ENCODE measurements at places on chromosomes 2 and 18. TPM values are rescaled to one million over a fixed set of nuclear protein-coding genes. Genes with fewer than 3 reads are reported as not detected.

The SLC4A3 gene
- 11.2 TPM for total RNA-seq

GRCh38 chr18:51070545-51070944, 40.5 kb downstream of the SMAD4 start:
- peak; percentile 89 for DNase-seq

The SERPINB5 gene
- not detected for total RNA-seq

The APOB gene
- total RNA-seq: 0.07 TPM

The XRCC5 gene
- 249 TPM for total RNA-seq

GRCh38 chr2:191149391-191149790, 1.4 kb downstream of the STAT4 start:
- no peak for DNase-seq

- DNase-seq: peak; percentile 48
These were observed 331.0 kb downstream of the METTL4 start for GRCh38 chr18:2240311-2240705.

DNA sequence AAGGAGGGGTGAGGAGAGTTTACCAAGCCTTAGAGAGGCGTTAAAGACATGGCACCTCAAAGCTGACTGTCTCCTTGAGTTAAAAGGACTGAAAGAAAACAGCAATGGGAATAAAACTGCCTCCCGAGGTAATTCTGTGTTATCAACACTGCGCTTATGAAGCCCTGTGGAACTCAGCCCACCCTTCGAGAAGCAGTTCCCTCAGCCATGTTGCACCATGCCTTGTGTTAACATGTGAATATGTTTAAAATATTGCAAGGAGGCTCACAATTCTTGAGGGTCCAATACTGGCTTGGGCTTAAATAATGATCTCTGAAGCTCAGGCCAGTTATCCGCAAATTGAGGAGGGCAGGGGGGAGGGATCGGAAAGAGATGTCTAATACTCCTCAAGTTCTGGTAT, 14.7 kb downstream of the KLF7 start:
- no peak for DNase-seq

- peak; percentile 69 for DNase-seq
These were observed 117.7 kb downstream of the RBMS1 start for GRCh38 chr2:160375802-160376469.

The SCYGR8 gene
- total RNA-seq: not detected

The UGT1A3 gene
- not detected for total RNA-seq

- no peak for DNase-seq
These were observed 254.6 kb downstream of the RND3 start for GRCh38 chr2:150232871-150233270.

DNA sequence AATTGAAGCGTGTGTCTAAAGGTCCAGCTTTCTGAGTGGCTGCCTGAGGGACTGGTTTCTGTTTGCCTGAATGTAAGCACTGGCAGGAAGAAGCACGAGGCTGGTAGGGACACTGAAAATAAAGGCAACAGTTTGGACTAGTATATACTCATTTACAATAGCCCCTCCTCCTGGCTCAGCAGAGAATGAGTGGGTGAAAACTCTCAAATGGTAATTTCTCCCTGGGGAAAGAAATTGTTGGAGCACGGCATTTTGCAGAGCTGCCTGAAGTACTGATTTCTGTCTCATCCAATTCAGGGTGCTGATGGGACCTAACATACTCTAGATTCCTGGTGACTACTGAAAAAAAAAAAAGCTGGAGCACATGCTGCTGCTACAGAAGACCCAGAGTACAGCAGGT, 17.3 kb upstream of the SPP2 start:
- DNase-seq: no peak

The DRC1 gene
- total RNA-seq: 0.41 TPM

- DNase-seq: no peak
These were observed 738.2 kb upstream of the GCFC2 start for GRCh38 chr2:76448956-76449355.

DNA sequence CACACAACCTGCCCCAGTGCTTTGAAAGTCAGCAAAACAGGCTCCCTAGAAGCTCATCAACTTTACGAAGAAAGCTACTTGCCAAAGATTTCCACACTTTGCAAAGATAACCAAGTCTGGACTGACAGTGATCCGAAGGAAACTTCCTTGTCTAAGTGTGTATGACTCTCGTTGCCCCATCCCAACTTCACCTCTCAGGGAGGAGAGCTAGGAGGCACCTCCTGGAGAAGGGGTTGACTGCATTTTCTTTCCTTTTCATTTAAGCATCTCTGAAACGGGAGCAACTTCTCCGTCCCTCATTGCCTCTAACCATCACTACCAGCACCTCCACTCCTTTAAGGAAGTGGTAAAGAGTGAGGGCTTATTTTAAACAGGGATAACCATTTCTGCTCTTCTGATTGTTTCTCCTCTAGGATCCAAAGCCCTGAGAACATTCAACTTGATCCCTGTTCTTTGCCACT, 7.0 kb downstream of the ZEB2 start:
- DNase-seq: no peak

The B3GNT7 gene
- total RNA-seq: 1.7 TPM
